Activated CD4-positive, alpha-beta T cell treated with anti-CD3 and anti-CD28 coated beads, Interleukin-2, amount 10 ng/mL, durations not matched to agents 24 days and 14 days (primary cell): ENCODE measurements at places on chromosomes 1 and 21. TPM values are rescaled to one million over a fixed set of nuclear protein-coding genes. Genes with fewer than 3 reads are reported as not detected.
A peak's percentile ranks its signal among the peaks of the same experiment; 100 is the strongest.

GRCh38 chr1:154499446-154499845 is 2.6 kb upstream of the TDRD10 start:
- H3K27me3 ChIP-seq, result peaks cover 55% of the 10 kb centered on the region
- H3K4me1 ChIP-seq, result peaks cover 8% of the 10 kb centered on the region

NPR1 gene
- 0.05 and 0.09 TPM in 2 replicates for total RNA-seq

- H3K27ac ChIP-seq, result no peak overlapping the region
- no peaks in the 10 kb centered on the region for H3K4me1 ChIP-seq
- H3K36me3 ChIP-seq, result no peaks in the 10 kb centered on the region
- H3K27me3 ChIP-seq, result no peaks in the 10 kb centered on the region
These were observed 180.0 kb downstream of the RASAL2 start for GRCh38 chr1:178273707-178274410.

DNA sequence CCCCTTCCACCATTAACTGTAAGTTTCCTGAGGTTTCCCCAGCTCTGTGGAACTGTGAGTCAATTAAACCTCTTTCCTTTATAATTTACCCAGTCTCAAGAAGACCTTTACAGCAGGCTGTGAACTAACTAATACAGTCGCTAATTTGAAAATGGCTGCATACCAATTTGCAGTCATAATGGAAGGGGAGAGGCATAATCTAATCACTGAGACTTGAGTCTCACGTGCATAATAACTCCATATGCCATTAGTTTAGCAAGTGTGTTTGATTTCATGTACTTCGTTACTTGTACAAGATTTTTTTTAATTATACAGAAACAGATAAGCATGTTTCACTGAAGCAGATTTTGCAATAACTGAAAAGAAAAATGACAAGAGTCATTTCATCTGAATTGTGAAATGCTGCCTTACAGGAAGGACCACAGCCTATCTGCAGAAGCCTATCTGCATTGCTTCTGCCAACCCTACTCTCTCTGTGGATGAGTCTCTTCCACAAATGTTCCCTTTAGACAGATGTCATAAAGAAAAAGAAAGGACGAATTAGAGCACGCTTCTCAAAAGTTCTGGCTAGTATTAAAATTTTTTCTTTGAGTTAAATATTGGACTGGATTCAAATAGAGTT is 99.1 kb downstream of the PTGER3 start:
- no peak overlapping the region for H3K4me3 ChIP-seq
- no peak overlapping the region for H3K27ac ChIP-seq
- no peaks in the 10 kb centered on the region for H3K27me3 ChIP-seq
- no peaks in the 10 kb centered on the region for H3K4me1 ChIP-seq

DNA sequence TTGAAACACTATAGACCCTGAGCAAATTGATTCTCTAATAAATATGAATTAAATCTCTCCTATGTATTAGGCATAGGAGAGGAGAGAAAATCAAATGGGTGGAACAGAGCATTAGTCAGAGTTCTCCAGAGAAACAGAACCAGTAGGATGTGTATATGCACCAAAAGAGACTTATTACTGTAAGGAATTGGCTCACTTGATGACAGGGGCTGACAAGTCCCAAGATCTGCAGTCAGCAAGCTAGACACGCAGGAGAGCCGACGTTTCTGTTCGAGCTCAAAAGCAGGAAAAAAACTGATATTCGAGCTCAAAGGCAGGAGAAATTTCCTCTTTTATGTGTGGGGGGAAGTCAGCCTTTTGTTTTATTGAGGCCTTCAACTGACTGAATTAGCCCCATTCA is 259.2 kb upstream of the KAZN start:
- no peak overlapping the region for H3K27ac ChIP-seq
- H3K36me3 ChIP-seq, result no peaks in the 10 kb centered on the region
- DNase-seq, result no peak
- no peak overlapping the region for H3K4me3 ChIP-seq

FCRL4 gene
- total RNA-seq, result not detected in 2 replicates

- H3K4me3 ChIP-seq, result no peak overlapping the region
- no peaks in the 10 kb centered on the region for H3K4me1 ChIP-seq
- H3K27me3 ChIP-seq, result no peaks in the 10 kb centered on the region
- H3K36me3 ChIP-seq, result no peaks in the 10 kb centered on the region
- DNase-seq, result no peak
These were observed 293.7 kb downstream of the PCP4 start for GRCh38 chr21:40160911-40161310.

- H3K4me1 ChIP-seq, result no peaks in the 10 kb centered on the region
- no peaks in the 10 kb centered on the region for H3K36me3 ChIP-seq
- DNase-seq, result no peak
These were observed 10.5 kb upstream of the TAF1A start for GRCh38 chr1:222600281-222600680.

DNA sequence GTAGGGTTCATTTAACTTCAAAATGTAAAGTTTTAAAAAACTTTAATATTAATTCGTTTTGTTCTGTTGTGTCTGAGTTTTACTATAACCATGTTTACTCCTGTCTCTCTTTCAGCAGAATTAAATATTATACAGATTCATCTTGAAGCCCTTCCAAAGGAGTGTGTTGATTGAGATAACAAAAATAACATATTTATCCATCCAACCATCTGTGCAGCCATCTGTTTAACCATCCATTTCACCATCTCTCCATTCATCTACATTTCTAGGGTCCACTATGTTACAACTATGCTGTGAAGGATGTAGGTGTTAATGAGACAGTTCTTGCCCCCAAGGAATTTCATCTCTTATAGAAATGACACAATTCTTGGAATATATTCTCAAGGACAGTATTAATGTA is 36.0 kb upstream of the GNG12 start:
- H3K4me1 ChIP-seq, result no peaks in the 10 kb centered on the region
- no peak overlapping the region for H3K27ac ChIP-seq
- no peaks in the 10 kb centered on the region for H3K36me3 ChIP-seq
- no peak overlapping the region for H3K4me3 ChIP-seq
- peaks cover 9% of the 10 kb centered on the region for H3K27me3 ChIP-seq

NR0B2 gene
- total RNA-seq, result not detected in 2 replicates

DNA sequence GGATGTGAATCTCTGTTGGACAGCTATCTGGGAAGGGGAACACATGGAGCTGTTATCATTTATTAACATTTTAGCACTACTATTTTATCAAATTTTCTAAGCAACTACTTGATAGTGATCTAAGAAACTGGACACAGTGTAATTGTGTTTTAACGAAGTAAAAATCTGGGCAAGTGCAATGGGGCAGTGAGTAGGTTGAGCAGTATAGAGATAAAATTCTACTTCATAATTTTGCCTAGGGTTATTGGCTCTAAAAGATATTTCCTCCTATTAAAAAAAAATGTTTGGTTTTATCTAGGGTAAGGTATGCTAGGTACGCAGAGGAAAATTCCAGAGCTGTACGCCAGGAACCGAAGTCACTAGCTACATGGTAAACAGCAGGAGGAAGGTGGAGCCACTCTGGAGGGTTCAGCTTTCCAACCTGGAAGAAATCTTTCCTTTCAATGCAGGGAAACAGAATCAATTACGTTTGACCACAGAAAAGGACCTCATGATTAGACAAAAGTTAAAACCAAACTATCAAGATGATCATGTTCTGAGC is 43.3 kb downstream of the BCAR3 start:
- H3K27me3 ChIP-seq, result no peaks in the 10 kb centered on the region
- H3K4me1 ChIP-seq, result peaks cover 1% of the 10 kb centered on the region
- no peak overlapping the region for H3K4me3 ChIP-seq
- H3K27ac ChIP-seq, result no peak overlapping the region
- no peaks in the 10 kb centered on the region for H3K36me3 ChIP-seq

TNFAIP8L2 gene
- 29.4 and 32.5 TPM in 2 replicates for total RNA-seq

DNA sequence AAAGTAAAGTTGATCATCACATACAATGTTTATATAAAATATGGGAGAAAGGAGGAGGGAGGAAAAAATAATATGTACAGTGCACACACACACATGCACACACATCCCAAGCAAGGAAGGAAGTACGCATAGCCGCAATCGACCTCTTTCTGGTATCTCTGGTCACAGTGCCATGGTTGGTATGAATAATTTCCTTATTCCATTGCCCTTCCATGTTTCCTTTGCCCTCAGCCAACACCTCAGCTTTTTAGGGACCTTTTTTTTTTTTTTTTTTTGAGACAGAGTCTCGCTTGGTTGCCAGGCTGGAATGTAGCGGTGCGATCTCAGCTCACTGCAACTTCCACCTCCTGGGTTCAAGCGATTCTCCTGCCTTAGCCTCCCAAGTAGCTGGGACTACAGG is 20.6 kb downstream of the CITED4 start:
- H3K36me3 ChIP-seq, result peaks cover 2% of the 10 kb centered on the region
- peaks cover 45% of the 10 kb centered on the region for H3K4me1 ChIP-seq

KIAA0319L gene
- 35.2 and 35.3 TPM in 2 replicates for total RNA-seq

GRCh38 chr1:90761781-90762589 is 44.9 kb upstream of the BARHL2 start:
- H3K27me3 ChIP-seq, result peaks cover 10% of the 10 kb centered on the region
- no peaks in the 10 kb centered on the region for H3K4me1 ChIP-seq
- H3K27ac ChIP-seq, result no peak overlapping the region
- H3K36me3 ChIP-seq, result no peaks in the 10 kb centered on the region
- no peak for DNase-seq
- H3K4me3 ChIP-seq, result no peak overlapping the region

- peak; percentile 77 for DNase-seq
- H3K27ac ChIP-seq, result peak within 1 kb of the TSS; percentile 2
- H3K4me1 ChIP-seq, result peaks cover 13% of the 10 kb centered on the region
- H3K27me3 ChIP-seq, result no peaks in the 10 kb centered on the region
These were observed at the start of gene CFAP126 for GRCh38 chr1:161367684-161368400. CFAP126 (minus strand) TSS chr1:161367876; CDS start chr1:161367868, 8 bp downstream.

- no peak for DNase-seq
- peaks cover 3% of the 10 kb centered on the region for H3K4me1 ChIP-seq
- no peaks in the 10 kb centered on the region for H3K36me3 ChIP-seq
- peaks cover 32% of the 10 kb centered on the region for H3K27me3 ChIP-seq
These were observed 3.0 kb upstream of the IGSF21 start for GRCh38 chr1:18104546-18105100.

DNA sequence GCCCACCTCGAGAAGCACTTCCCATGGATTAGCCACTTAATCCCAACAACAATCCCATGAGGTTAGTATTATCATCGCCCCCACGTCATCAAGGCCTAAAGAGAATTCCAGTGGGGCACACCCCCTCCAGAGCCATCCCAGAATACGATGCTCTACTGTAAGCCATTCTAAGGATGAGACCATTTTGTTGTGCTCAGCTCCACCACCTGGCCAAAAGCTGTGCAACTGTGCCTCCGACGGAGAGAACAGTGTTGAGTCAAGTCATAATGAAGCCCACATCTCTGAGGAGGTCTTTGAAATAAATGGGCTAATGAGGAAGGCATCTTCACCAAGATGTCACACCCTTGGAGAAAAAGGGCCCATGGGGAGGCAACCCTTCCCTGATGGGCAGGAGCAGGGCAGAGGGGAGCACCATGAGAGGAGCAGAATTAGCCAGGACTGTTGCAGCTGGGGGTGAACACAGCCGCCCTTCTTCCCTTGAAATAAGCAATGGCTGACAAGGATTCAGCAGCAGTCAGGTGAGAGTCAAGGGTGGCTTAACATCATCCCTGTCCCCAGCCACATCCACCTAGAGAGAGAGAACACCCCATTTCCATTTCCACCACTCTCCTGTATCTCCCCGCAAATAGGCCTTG is 14.6 kb downstream of the SYF2 start:
- no peak overlapping the region for H3K27ac ChIP-seq
- H3K36me3 ChIP-seq, result peaks cover 14% of the 10 kb centered on the region
- DNase-seq, result no peak
- H3K4me1 ChIP-seq, result peaks cover 4% of the 10 kb centered on the region
- no peak overlapping the region for H3K4me3 ChIP-seq

CYP4Z1 gene
- not detected in 2 replicates for total RNA-seq

- H3K27ac ChIP-seq, result no peak overlapping the region
- H3K4me1 ChIP-seq, result no peaks in the 10 kb centered on the region
- no peak for DNase-seq
- no peaks in the 10 kb centered on the region for H3K36me3 ChIP-seq
- no peak overlapping the region for H3K4me3 ChIP-seq
These were observed 87.5 kb upstream of the KIF26B start for GRCh38 chr1:245067257-245067656.

- H3K4me3 ChIP-seq, result no peak overlapping the region
- H3K27ac ChIP-seq, result no peak overlapping the region
- H3K36me3 ChIP-seq, result no peaks in the 10 kb centered on the region
- peaks cover 49% of the 10 kb centered on the region for H3K4me1 ChIP-seq
- H3K27me3 ChIP-seq, result no peaks in the 10 kb centered on the region
- DNase-seq, result no peak
These were observed 15.0 kb downstream of the KCNQ4 start for GRCh38 chr1:40798366-40799281.

IGSF9 gene
- total RNA-seq, result not detected in 2 replicates

DNA sequence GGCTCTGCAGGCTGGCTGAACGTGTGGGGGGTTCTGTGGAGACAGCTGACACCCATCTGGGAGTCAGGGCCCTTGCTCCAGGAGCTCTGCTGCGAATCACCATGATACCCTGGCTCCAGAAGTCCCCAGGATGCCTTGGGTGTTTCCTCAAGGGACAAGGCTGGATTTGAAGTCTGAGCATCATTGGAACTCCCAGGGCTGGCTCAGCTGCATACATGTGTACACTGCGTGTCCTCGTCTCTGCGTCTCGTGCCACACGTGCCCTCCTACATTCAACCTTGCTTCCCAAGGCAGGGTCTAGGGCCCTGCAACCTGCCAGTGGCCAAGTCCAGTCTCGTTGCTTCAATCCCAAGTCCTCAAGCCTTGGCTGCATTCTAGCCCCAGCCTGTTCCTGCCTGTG is 11.7 kb downstream of the CSF1 start:
- H3K27ac ChIP-seq, result peak overlapping the region; percentile 1
- no peaks in the 10 kb centered on the region for H3K27me3 ChIP-seq
- peaks cover 86% of the 10 kb centered on the region for H3K36me3 ChIP-seq
- no peak overlapping the region for H3K4me3 ChIP-seq
- H3K4me1 ChIP-seq, result peaks cover 35% of the 10 kb centered on the region

PCBP3 gene
- 7.5 and 9.7 TPM in 2 replicates for total RNA-seq

DNA sequence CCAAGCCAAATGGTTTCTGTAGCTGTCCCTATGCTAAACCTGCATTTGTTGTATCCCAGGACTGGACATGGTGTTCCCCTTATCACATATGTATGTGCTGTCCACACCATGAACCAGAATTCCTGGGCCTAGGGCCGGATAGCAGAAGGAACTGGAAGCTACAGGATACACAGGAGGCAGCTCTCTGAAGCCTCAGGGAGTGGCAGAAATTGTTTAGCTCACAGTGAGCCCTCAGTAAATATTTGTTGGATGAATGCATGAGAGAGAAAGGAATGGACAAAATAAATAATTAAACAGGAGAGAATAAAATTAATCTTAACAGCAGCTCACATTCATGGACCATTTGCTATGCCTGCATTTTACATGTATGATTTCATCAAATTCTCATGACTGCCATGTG is 2.1 kb downstream of the NIPAL3 start:
- DNase-seq, result no peak
- peaks cover 35% of the 10 kb centered on the region for H3K36me3 ChIP-seq
- peak overlapping the region; percentile 88 for H3K4me3 ChIP-seq
- peak overlapping the region; percentile 61 for H3K27ac ChIP-seq
- peaks cover 52% of the 10 kb centered on the region for H3K4me1 ChIP-seq

GRCh38 chr1:86352086-86352485 is 44.0 kb downstream of the ODF2L start:
- no peaks in the 10 kb centered on the region for H3K27me3 ChIP-seq
- DNase-seq, result no peak
- no peaks in the 10 kb centered on the region for H3K4me1 ChIP-seq

GRCh38 chr1:167782946-167783345 is 61.2 kb downstream of the MPZL1 start:
- H3K4me1 ChIP-seq, result peaks cover 5% of the 10 kb centered on the region
- DNase-seq, result peak; percentile 37
- peaks cover 45% of the 10 kb centered on the region for H3K36me3 ChIP-seq
- no peak overlapping the region for H3K4me3 ChIP-seq
